NAMALWA (cell line): ENCODE measurements at places on chromosomes 4 and X.

DNA sequence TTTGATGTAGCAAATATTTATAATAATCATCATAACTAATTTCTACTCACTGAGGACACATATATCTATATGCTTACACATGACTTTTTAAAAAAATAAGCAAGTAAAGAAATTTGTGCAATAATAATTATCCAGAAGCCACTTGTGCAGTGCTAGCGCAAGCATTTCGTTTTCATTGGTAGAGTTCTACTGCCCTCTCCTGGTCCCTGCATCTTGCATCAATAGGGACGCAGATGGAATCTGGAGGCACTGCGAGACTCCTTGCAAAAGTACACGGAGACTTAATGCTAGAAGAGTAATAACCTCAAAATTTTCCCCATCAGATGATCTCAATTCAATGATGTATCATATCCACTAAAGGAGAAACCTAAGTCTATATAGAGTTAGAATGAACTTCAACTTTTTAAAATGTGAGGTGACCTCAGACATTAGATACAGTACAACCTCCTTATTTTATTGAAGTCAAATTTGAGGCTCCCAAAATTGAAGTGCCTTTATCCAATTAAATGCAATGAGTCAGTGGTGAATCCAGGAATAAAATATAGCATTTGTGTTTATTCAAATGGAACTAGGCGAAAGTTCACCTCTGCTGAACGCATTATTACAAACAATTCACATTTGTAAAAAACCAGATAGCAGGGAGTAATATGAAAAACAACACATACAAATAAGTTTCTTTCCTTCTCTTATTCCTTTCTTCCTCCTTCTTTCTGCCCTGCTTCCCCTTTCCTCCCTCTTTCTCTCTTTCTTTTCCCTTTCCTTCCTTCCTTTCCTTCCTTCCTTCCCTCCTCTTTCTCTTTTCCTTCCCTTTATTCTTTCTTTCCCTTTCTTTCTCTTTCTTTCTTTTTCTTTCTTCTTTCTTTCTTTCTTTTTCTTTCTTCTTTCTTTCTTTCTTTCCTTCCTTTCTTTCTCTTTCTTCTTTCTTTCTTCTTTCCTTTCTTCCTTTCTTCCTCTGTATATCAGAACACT, 450.0 kb downstream of the ANKRD50 start:
- DNase-seq, result peak; percentile 75

GRCh38 chrX:24266996-24267395, 46.9 kb downstream of the SUPT20HL2 start:
- no peak for DNase-seq

GRCh38 chrX:102599951-102600579, 750 bp downstream of the ARMCX5 start:
- DNase-seq, result no peak

GRCh38 chrX:150587585-150588503, 19.4 kb downstream of the MTM1 start:
- peak; percentile 45 for DNase-seq

GRCh38 chr4:156933633-156934258, 37.9 kb downstream of the PDGFC start:
- DNase-seq, result no peak

- no peak for DNase-seq
Observed at GRCh38 chrX:71912156-71912555, 1.5 kb downstream of the NHSL2 start.

GRCh38 chr4:15002659-15003400, 549 bp downstream of the CPEB2 start:
- DNase-seq, result peak; percentile 80

DNA sequence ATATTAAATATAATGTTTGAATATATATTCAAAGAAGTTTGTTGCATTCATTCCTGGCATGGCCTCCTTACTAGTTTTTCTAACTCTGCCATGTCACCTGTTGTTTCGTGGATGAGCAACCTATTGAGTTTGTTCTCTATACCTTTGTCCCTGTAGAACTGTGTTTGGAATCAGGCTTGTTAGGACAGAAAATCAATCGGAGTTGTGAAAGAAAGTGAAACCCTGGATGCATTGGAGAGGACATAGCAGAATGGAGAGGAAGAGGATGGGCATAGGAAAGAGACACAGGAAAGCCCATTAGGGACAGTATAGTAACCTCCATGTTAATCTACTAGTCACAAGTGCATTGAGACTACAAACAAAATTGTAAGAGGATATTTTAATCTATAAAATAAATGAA, 31.2 kb downstream of the ANK2 start:
- DNase-seq, result no peak

- no peak for DNase-seq
Observed at GRCh38 chr4:98744372-98745150, 86.2 kb upstream of the TSPAN5 start.
